Dermis microvascular lymphatic vessel endothelial cell (primary cell): ENCODE measurements at places on chromosomes 7 and 10.

GRCh38 chr7:107836237-107837144 is 33.5 kb upstream of the SLC26A3 start:
- DNase-seq = peak; percentile 57

DNA sequence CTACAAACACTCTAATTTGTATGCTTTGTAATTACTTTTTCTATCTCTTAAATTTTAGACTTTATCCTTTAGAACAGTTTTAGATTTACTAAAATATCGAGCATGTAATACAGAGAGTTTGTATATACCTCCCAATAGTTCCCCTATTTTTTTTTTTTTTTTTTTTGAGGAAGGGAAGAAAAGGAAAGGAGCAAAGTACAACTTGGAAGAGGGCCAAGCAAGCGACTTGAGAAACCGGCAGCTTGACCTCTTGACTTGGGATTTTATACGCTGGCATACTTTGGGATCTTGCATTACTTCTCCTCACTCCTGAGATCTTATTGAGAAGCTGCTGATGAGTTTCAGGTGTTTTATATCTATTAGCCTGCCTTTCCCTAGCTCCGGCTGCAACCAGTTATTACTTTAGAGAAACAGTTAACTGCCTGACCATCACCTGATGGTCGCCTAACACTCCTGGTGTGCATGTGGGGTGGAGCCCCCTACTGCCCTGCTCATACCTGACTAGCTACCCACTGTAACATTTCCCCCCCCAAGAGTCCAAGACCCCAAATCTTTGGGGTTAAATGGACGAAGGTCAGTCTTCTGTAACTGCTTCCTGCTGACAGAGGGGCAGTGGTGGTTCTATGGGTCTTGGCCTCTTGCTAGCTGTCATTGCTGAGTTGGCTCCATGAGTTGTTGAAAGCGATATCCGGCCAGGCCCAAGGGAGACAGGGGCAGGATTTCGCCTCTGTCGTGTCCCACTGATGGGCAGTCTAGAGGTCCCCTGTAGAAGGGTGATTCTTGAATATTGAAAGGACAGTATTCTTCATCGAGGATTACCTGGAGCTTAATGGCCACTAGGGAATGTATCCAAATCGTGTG is 28.5 kb downstream of the MKLN1 start:
- DNase-seq = no peak

- no peak for DNase-seq
Observed at GRCh38 chr10:17233286-17233991, 5.4 kb downstream of the VIM start.

DNA sequence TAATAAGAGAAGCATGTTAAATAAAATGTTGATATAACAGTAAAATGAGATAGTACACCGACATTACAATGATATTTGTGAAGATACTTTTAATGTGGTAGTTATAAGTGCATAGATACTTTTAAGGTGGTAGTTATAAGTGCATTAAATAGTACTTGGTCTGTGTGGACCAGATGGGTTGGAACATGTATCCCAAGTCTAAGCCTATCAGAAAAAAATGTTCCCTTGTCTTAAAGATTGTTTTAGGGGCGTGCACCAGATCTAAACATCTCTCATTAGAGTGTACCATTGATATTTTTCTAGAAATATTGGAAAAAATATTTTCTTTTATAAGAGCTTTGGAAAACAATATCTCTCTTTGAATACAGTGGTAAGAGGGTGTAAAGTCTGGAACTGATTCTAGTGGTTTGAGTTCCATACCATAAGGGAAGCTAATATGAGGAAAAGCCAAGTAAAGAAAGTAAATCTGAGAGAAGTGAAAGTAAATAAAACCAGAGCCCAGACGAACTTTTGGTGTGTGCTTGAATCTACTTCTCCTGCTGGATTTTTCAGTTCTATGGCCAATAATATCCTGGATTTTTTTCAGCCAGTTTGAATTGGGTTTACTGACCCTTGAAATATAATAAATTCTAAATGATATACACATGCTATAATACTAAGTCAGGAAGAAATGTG is 175.3 kb downstream of the MBL2 start:
- no peak for DNase-seq

- no peak for DNase-seq
Observed at GRCh38 chr10:47195274-47195885, 104.6 kb upstream of the GDF10 start.
